ENCODE measurements at places on chromosomes 16 and 17.

- DNase-seq, result no peak
Observed at GRCh38 chr16:81547194-81547938, 102.8 kb downstream of the CMIP start.

DNA sequence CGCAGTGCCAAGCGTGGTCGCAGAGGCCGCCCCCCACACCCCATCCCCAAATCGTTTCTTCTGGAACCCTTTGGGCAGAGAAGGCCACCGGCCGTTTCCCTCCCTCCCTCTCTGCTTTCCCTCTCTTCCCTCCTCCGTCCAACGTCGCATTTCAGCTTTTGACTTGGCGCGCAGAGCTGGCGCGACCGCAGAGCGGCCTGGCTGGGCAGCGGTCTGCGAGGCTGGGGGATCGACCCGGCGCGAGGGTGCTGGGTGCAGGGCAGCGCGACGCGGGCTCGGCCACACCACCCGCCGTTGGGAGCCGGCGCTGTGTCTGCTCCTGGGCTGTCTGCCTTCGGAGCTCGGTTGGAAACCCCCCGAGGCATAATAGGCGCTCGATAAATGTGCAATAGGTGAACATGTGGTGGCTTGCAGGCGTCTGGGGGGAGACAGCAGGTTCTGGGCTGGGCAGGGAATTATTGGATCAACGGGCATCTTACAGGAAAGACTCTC, 2.8 kb upstream of the NTN3 start:
- DNase-seq, result no peak

DNA sequence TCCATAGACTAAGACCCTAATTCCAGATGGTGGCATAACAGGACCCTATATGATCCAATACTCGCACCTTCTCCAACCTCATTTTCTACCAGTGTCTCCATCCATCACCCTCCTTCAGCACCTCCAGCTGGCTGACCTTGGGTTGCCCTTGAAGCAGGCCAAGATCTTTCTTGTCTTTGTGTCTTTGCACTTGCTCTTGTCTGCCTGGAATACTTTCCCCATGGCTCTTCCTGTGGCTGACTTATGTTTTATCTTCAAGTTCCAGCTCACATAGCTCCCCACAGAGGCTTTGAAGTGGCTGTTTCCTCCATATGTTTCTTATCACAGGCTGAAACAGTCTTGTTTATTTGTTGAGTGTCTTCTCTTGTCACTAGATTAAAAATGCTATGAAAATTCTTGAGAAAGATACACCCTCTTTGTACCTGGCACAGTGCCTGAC, 29.6 kb upstream of the MMD start:
- no peak for DNase-seq

DNA sequence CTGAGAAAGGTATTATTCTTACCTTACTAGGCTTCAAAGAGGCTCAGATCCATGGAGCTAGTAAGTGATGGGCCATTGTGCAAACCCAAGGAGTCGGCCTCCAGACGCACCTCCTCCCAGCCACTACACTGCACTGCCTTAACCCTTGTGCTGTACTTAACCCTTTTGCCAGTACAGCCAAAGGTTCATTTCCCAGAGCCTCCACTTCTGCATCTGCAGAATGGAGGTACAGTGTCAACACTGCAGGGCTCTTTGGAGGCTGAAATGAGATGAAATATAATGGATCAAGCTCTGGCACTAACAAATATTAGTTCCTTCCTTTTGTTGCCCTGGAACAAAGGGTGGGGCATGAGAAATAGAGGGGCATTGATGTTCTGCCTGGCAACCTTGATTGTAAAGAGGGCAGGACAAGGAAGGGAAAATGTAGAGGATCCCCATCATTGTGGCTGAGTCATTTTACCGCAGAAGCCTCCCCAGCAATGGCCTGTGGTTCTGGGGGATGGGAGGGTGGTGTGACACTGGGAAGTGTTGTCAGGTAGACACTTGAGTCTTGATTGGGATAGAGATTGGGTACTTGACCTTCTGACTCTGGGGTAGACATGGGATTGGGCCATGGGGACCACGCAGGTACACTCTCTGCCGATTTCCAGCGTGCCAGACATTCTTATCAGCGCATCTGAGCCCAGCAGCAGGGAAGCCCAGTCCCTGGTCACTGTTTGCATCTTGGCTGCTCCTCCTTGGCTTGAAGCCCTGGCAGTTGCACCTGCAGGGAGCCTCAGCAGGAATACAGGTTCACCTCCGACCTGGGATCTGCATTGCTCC, 84.0 kb downstream of the MSI2 start:
- no peak for DNase-seq

DNA sequence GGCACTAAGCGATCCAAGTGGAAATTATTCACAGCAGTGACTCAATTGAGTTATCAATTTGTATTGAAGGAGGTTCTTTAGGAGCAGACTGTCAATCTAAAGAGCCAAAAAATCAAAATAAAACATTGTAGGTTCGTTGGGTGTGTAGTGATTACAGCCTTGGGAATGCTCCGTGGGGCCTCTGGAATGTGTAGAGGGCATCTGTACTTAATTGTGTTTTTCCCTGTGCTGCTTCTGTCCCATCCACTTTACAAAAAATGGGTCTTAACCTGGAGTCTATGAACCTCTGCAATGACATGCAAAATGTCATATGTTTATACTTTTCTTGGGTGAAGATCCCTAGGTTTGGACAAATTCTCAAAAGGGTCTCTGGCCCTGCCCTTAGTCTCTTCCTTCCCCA, 215.1 kb downstream of the CCDC182 start:
- no peak for DNase-seq

DNA sequence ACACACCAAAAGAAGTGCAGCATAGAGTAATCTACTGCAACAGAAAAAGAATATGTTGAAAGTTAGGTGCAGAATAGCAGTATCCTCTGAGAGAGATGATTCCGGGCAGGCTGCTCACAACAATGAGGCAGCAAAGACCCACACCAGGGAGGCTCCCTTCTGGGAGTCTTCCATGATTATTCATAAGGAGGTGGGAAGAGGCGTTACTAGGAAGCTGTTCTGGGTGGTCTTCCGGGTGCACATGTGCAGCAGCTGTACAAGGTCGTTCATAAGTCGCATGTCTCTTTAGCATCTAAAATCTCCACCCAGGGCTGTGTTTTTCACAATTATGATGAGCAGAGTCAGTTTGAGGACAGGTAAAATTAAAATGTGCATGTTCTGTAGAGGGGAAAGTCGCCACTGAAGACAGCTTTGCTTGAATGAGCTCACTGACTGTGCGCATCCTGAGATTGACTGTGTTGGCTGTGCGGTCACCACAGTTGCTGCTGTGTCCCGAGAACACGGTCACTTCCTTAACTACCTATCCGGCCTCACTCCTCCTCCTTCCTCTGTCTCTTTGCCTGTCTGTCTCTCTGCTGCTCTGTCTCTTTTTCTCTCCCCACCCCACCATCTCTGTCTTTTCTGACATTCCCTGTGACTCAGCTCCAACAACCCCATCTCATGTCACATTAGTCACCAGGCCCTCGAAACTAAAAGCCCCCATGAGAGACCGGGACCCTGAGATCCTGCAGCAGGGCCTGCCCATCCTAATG, 125.5 kb upstream of the HSBP1 start:
- no peak for DNase-seq

- DNase-seq, result peak; percentile 4
Observed at GRCh38 chr17:70521821-70522256, 352.5 kb downstream of the KCNJ2 start.

Data from COLO829 (cell line).